Posterior cingulate gyrus (tissue), 11 donors: ENCODE measurements at places on chromosomes 16 and 17.

DNA sequence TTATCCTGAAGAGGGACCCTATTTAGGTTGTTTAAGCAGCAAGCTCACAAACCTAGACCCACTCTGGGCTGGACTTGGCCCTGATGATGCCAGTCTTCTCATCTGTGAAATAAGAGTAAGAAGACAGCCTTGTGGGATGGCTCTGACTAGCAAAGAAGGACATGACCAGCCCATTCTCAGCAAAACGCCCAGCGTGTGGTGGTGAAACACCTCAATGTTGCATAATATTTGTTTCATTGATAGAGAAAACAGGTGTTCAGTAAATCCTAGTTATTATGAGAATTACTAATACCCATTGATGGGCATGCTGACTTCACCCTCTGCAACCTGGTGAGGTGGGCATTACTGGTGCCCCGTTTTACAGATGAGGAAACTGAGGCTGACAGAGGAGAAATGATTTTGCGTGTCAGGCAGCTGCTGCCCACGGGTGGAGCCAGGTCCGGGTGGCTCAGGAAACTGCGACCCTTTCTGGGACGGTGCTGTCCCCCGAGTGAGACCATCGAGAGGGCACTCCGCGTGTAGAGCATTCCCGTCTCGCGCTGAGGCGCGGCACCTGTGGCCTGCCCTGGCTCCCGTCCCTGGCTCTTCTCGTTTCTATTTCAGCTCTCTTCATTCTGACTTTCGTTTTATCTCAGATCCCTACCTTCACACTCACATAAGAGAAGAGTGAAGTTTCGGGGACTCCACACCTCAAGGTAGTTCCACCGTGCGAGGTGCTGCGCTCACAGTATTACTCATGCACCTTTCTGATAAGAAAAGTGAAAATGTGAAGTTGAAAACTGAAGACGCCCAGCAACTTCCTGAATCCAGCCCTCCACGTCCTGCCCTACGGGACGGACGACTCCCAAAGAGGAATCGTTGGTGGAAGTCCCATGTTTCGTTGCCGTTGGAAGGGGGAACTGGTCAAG lies 48.5 kb downstream of the IRF8 start:
- no peak for DNase-seq

DNA sequence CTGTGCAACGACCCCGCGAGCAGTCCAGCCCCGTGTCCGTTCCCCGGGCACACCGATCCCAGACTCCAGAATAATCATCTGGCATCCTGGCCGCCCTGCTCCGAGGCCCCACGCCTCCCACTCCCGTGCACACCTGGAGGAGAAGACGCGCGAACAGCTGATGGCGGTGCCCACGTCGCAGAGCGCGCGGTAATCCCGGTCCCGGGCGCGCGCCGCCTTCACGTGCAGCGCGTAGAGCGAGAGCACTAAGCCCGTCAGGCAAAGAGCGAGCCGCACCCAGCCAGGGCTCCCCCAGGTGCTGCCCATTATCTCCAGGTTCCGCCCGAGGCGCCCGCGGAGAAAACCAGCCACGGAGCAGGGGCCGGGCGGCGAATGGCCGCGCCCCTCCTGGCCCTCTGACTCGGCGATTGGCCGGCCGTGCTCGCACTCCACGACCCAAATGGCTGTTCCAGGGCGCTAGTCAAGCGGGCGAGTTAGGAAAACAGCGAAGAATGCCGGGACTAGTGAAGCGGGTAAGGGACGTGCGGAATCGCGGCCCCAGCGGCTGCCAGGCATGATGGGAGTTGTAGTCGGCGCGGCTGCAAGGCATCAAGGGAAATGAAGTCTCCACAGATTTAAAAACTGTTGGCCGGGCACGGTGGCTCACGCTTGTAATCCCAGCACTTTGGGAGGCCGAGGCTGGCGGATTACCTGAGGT lies at the start of gene VKORC1:
VKORC1 (minus strand) TSS at position 374 of the 697 bp plus-strand sequence; CDS start at position 306, 68 bp downstream.
- peak; percentile 90 for DNase-seq

DNA sequence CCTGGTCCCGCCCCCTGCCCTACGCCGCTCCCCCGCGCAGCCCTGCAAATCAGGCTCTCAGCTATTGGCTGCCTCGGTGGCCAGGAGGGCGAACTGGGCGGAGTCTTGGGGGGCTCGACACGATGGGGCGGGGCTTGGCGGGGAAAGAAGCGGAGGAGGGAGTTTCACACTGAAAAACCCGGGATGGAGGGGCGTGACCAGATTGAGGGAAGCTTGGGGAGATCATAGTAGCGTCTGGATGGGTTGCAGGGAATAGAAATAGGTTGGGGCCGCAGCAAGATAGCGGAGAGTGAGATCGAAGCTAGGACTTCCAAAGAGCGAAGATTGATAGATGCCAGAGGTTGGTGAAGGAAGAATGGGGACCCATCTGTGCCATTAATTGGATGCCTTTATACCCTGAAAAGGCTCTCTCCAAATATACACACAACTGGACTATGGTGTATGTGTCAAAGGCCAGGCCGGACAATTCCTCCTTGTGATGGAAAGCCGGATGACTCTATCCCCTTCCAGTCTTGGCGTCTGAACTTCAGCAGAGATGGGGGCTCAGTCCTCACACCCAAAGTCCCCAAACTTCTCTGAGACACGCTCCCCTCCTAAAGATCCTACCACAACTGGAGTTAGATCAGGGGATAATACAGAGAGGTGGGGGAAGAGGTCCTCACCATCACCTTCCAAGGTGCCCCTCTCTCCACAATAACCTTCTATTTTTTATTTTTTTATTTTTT lies 376 bp upstream of the STAC2 start:
- peak; percentile 95 for DNase-seq

DNA sequence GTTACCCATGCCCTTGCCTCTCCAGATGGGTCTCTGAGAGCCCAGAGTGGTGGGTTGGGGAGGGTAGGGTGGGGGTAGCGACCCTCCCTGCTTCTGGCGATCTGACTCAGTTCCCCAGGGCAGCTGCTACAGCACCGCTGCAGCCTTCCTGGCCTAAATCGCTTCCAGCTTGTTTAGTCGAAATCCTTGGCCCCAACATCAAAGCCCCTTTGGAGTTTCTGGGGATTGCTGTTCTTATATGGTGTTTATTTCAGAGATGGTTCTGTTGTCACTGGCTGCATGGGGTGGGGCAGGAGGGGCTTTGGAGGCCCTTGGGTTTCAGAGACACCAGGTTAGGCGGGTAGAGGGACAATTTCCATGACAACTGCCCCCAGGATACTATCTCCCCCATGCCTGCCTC lies 35.9 kb downstream of the FZD2 start:
- no peak for DNase-seq

DNA sequence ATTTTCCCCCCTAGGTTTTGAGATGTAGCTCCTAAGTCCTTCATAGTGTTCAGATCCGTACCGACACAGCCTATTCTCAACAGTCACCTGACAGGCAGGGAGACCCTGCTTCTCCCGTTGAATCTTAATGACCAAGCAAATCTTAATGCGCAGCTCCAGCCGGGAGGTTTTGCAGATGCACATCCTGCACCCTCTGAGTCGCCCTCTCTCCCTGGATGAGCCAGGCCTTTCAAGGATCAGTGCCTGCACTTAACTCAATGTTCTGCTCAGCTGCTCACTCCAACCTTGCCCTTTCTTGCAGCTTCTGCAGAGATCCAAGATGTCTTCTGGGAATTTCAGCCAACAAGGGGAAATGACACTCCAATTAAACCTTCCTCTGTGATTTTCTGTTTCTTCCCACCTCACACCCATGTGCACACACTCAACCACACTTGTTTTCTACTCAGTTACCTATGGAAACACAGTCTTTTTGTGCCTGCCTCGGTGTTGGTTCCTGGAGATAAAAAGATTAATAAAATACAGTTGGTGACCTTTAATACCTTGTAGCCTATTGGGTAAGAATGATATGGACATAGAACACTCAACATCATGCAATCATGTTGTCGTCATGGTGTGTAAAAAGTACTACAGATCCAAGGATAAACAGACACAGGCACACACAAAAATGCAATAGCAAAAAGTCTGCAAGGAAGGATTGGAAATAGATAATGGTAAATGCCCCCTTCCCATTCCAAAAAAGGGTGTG lies 76.9 kb upstream of the DYNLRB2 start:
- DNase-seq, result no peak
